ENCODE measurements at places on chromosomes 2 and 18.
A peak's percentile ranks its signal among the peaks of the same experiment; 100 is the strongest.

- DNase-seq = no peak
Observed at GRCh38 chr18:22044474-22045220, 124.7 kb upstream of the GATA6 start.

DNA sequence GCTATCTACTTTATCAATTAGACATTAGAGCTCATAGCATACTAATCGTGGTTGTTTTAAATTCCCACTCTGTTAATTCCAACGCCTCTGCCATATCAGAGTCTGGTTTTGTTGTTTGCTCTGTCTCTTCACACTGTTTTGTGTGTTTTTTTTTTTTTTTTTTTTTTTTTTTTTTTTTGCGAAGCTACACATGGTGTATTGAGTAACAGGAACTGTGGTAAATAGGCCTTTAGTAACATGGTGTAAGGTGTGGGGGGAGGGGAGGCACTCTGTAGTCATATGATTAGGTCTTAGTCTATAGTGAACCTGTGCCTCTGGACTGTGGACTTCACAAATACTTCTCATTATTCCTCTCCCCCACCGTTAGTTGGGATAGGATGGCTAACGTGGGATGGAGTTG is 370.7 kb upstream of the RAB12 start:
- DNase-seq = no peak

DNA sequence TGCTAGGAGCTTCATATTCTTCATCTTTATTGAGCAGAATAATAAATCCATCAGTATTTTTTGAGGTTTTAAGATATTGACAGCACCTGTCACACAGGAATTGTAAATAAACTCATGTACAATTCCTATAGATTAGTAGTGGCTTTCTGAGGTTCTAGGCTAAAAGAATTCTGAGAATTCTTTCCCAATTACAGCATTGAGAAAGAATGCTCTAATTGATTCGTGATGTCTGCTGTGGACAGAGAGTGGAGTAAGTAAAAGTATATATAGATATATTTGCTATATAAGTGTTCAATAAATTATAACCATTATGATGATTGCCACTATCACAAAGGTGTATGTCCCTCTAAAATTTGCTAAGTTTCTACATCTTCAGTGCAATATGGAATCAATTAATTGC is 186.5 kb upstream of the NRP2 start:
- DNase-seq = no peak

GRCh38 chr2:217412277-217412676 is 552.4 kb upstream of the TNP1 start:
- DNase-seq = no peak

- DNase-seq = no peak
Observed at GRCh38 chr18:50117863-50118262, 77.1 kb downstream of the MYO5B start.

DNA sequence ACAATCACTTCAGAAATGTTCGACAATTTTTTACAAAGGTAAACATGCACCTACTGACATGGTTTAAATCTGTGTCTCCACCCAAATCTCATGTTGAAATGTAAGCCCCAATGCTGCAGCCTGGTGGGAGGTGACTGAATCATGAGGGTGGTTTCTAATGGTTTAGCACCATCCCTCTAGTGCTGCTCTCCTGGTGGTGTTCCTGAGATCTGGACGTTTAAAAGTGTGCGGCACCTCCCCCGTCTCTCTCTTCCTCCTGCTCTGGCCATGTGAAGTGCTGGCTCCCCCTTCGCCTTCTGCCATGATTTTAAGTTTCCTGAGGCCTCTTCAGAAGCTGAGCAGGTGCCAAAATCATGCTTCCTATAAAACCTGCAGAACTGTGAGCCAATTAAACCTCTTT is 28.3 kb downstream of the MAP3K2 start:
- no peak for DNase-seq

- no peak for DNase-seq
Observed at GRCh38 chr2:62264186-62264585, 68.3 kb downstream of the B3GNT2 start.

DNA sequence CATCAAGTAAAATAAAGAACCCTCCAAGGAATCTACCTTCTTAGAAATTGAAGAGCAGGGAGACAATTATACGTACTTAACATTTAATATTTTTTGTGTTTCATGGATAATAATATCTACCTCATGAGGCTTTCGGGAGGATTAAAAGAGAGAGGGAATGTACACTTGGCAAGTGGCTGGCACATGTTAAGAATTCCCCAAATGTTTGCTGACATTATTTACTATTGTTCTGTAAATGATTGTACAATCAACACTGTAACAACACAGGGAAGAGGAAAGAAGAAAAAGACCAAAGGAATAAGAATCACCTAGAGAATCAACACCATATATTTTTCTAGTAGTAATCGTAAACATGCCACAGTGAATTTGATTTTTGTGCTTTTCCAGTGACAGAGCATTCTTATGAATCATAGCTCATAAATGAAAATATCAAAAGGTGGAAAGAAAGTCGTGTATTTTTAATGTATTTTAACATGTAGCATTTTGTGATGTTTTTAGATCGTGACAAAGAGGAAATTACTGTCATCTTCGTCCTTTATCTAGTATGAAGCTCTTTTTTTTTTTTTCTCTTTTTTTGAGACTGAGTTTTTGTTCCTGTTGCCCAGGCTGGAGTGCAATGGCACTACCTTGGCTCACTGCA is 67.3 kb downstream of the B3GNT2 start:
- DNase-seq = no peak

GRCh38 chr2:178521304-178522150 is 41.3 kb downstream of the PLEKHA3 start:
- peak; percentile 39 for DNase-seq

DNA sequence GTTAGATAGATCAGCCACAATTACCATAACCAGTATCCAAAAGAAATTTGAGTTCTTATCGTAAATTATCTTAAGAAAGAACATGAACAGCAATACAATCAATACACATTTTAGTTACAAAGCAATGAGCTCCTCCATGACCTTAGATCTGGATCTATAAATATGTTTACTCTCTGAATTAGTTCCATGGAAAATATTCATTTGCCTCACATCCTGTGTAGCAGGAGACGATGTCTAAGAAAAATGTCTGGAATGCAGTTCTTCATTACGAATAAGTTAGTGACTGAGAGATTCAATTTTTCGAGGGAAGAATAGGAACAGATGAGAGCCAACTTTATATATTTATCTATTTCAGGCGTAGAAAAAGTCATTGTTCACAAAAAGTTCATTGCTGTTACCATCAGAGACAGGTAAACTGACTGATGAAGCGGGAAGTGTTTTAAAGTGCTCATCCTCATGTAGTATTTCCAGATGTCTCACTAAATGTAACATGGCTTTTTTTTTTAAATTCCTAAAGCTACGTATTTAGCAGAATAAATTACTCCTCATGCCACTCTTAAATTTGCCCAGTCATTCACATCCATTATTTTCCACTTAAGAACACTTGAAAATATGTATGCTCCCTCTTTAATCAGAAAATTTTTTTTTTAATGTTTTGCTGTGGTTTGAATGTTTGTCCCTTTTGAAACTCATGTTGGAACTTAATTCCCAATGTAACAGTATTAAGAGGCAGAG is 106.5 kb upstream of the SCN1A start:
- DNase-seq = no peak

GRCh38 chr2:14756981-14757657 is 124.6 kb downstream of the LRATD1 start:
- no peak for DNase-seq

Data from activated T-cell treated with anti-CD3 and anti-CD28 coated beads, Interleukin-2, amount 50 U/mL, for 72 hours (primary cell).